ENCODE measurements at places on chromosomes 2 and 18.

GRCh38 chr18:50950626-50951025, 17.2 kb upstream of the ELAC1 start:
- DNase-seq, result no peak

DNA sequence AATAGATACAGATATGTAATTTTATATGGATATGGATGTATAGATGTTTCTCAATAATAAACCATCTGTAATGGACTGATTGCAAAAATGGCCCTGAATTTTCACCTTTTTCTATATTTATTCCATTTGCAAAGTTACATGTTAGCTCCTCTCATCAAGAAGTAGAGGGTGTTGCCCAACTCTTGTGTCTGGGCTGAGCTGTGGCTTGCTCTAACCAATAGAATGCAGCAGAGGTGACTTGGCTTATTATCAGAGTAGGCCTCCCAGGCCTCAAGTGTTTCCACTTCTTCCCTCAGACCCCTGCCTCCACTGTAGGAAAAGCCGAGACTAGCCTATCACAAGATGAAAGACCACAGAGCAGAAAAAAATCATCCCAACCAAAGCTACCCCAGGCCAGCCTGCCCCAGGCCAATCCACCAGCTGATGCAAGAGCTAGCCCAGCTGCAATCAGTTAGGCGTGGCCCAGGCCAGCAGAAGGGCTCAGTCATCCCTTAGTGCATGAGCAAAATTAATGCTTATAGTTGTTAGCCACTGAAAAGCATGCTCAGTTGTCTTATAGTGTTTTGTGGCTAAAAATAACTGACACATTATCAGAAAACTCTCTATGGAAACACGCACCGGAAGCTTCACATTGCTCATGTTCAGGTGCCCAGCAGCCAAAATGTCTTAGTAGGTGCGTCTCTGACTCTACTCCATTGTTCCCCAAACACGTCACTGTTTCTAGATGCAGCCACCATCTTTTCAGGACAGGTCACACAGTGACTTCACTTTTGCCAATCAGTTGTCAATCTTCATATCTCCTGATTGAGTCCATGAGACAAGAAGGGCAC, 464.0 kb downstream of the FBXO15 start:
- no peak for DNase-seq

DNA sequence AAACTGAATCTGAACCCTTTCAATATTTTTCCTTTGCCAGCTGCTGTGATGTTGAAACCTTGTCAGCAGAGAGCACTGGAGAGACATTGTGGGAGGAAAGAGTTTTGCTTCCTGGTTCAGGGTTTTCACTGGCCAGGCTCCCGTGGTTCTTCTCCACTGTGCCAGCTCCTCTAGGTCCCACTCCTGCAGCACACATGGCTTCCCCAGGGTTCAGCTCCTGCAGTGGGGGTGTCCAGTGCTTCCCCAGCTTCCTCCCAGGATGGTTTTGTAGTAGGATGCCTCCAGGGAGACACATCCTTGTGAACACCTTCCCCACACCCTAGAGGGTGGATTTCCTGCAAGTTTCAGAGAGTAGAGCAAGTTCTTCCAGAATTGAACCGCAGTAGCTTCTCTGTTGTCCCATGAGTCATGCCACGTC, 24.0 kb upstream of the SULT1C3 start:
- no peak for DNase-seq

- DNase-seq, result no peak
Measured at GRCh38 chr2:74100254-74101216, 47.2 kb downstream of the BOLA3 start.

DNA sequence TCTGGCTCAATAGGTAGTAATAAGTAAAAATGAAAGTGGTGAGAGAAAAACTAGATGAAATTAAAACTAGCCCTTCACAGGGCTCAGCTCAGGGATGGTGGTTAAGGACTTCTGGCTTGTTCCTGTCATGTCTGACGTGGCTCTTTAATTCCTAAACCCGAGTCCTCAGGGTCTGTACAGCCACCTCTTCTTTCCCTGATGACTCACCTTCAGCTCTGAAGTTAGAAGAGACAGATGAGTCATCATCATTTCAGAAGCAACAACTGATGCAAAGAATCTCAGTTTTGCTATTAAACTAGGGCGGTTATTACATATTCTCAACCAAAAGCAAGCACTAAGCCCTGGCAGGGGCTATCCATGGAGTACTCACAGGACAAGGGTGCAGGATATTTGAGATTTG, 24.0 kb upstream of the ITGB6 start:
- no peak for DNase-seq

DNA sequence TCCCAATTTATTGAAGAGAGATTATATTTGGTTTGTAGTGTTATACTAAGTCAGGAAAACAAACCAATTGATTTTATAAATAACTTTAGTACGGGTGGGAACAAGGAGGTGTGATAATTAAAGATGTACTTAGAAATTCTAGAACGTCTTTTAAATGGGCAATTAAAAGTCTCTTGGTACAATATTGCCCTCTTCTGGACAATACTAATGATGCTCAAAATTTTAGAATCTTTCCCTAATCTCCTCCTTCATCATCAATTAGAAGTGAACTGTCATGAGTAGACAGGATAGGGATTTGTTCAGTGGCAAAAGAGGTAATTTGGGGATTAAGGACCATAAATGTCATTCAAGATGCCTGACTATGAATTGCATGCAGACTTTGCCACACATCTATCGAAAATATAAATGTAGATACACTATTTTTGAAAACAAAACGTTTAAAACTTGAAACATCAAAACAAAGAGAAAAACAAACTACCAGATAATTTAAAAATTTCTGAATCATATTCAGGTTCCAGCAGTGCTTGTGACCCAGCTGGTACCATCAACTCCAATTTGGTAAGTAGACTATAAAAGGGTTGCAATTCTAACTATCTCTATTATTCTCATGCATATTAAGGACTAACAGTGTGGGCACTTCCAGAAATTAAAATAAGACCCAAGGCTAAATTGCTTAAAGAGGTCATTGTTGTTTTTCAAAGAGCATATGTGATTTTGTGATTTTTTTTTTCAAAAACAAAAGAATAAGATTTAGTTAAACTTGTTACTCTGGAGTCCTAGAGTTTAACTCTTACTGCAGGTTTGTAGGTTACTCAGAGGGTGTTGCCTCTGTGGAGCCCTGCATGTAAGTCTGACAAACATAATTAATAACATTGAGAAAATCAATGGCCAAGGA, 123.5 kb downstream of the LAMA3 start:
- no peak for DNase-seq

GRCh38 chr2:104118889-104119288, 735.0 kb upstream of the POU3F3 start:
- DNase-seq, result no peak

All from neural crest cell (in vitro differentiated cells).